Stimulated activated CD4-positive, alpha-beta T cell treated with anti-CD3 and anti-CD28 coated beads, TNF-alpha, amount 100 ng/mL, for 48 hours (primary cell): ENCODE measurements at places on chromosomes 13 and 19.

DNA sequence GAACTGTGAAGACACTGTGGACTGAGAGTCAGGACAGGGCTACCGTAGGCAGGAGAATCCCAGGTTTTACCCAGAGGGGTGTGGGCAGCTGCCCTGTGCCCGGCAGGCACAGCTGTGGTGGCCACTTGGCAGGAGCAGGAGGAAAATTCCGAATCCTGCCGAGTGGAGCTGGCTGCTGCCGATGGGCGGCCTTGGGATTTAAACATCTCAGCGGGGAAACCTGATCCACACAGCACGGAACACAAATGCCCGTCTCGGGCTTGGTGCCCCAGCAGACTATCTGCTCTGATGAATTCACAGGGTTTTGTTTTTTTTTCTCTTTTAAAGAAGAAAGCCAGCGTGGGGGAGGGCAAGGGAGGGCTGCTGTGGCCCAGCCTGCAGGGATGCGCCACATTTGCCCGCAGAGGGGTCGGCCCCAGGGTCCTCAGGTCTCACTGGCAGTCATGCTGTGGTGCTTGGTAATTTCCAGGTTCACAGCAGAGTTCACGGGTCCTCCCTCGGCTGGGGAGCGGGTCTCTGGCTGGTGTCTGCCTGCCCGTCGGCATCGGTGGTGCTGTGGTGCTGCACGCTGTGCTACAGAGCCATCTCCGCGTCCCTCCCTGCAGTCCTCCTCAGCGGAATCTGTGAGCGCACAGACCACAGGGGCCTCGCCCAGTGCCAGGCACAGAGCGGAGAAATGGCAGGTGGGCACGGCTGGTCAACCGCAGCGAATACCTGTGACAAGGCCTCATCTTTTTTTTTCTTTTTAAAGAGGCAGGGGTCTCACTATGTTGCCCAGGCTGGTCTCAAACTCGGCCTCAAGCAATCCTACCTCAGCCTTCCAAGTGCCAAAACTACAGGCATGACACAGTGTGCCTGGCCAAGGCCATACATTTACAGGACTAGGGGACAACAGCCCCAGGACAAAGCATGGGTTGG, 28.1 kb downstream of the MPND start:
- DNase-seq, result no peak

- DNase-seq, result no peak
Measured at GRCh38 chr19:6242677-6243076, 37.1 kb downstream of the MLLT1 start.

DNA sequence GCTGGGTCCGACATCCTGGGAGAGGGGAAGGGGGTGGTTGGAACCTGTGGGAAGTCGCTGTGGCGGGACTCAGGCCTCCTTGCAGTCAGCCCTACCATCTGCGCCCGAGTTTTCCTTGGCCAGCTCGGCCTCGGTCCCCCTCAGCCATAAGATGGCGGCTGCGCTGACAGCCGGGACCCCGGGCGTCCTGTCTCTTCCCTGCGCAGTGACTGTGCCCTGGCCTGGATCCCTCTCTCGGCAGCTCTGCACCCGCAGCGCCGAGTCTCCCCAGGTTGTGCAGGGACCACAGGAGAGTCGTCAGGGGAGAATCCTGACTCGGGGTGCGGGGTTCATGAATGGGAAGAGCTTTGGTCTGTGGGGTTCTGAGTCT, 345 bp downstream of the ZNF257 start:
- no peak for DNase-seq

- DNase-seq, result no peak
Measured at GRCh38 chr13:108963846-108964600, 334.6 kb downstream of the MYO16 start.

GRCh38 chr13:36887758-36888521, 32.1 kb downstream of the SMAD9 start:
- no peak for DNase-seq

DNA sequence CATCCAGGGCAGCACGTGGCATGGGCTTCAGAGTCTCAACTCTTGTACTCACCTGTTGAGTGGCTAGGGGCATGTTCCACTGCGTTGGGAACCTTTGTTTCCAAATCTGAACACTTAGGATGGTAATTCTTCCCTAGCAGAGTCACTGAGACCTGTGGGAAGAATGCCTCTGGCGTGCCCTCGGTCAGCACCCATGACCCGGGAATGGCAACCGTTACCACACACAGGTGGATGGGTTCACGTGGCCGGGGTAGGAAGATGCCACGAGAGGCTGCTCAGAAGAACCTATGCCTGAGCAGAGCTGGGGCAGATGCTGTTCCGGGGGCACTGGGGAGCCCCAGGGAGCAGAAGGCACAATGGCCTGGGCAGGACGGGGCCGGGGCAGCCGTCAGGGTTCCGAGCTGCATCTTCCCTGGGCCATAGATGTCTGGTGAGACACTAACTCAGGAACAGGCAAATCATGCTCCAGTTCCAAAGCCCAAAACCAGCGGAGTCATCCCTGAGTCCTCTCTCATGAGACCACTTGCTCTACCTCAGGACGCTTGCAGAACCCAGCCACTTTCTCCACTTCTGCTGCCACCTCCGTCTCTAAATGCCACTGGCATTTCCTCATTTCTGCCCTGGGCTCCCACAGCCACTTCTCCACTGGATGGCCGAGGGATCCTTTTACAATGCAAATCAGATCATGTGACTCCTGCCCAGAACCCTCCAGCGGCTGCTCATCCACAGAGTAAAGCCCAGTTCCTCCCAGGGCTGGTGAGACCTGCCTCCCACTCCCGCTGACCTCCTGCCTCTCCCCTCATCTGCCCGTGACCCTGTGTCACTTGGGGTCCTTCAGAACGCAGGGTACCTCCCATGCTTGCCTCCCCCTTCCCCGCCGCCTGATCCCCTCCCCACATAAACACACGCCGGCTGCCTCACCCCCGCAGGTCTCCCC, 36.7 kb downstream of the FAM124A start:
- DNase-seq, result no peak

- peak; percentile 67 for DNase-seq
Measured at GRCh38 chr13:30744056-30744680, 8.8 kb downstream of the ALOX5AP start.

GRCh38 chr13:32932376-32932775, 83.8 kb upstream of the KL start:
- no peak for DNase-seq

DNA sequence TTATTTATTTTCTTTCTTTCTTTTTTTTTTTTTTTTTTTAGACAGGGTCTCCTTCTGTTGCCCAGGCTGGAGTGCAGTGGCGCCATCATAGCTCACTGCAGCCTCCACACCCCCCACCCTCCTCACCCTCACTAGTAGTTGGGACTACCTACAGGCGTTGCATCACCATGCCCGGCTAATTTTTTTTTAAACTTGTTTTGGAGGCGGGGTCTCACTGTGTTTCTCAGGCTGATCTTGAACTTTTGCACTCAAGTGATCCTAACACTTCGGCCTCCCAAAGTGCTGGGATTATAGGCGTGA, 33.6 kb downstream of the GJA3 start:
- no peak for DNase-seq

- DNase-seq, result no peak
Measured at GRCh38 chr13:30523211-30523610, 57.5 kb upstream of the HMGB1 start.

- no peak for DNase-seq
Measured at GRCh38 chr19:52981329-52981728, 18.6 kb upstream of the ZNF816 start.

DNA sequence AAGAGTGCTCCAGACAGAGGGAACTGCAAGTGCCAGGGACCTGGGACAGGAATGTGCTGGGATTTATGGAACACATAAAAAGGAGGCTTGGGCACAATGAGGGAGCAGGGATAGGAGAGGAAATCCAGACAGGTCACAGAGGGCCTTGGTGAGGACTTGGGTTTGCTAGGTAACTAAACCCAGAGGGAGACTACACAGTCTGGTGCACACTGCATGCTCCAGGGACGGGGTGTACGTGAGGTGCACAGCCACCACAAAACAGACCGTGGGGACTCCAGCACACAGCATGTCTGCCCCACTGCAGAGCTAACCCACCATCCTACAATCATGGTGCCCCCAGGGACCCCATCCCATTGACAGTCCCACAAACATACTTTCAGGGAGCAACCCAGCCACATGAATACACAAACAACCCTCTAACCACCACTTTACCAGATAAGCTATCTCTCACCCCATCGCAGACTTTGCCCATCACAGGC, 5.5 kb upstream of the ZFP36 start:
- no peak for DNase-seq

DNA sequence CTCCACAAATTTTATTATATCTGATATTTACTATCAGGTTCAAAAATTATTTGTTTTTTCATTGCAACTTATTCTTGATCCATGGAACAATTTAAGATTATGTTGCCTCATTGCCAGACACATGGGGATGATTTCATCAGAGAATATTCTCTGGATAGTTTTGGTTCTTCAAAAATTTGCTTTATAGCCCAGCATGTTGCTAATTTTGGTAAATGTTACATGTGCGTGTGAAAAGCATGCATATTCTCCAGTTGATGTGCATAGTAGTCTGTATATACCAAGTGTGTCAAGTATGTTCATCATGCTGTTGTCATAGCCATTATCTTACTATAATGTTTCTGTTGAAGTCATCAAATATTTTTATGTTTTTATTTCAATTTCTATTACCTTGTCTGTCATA, 122.3 kb downstream of the RFC3 start:
- DNase-seq, result no peak

- DNase-seq, result no peak
Measured at GRCh38 chr19:14889994-14890642, 4.2 kb upstream of the OR7A17 start.

DNA sequence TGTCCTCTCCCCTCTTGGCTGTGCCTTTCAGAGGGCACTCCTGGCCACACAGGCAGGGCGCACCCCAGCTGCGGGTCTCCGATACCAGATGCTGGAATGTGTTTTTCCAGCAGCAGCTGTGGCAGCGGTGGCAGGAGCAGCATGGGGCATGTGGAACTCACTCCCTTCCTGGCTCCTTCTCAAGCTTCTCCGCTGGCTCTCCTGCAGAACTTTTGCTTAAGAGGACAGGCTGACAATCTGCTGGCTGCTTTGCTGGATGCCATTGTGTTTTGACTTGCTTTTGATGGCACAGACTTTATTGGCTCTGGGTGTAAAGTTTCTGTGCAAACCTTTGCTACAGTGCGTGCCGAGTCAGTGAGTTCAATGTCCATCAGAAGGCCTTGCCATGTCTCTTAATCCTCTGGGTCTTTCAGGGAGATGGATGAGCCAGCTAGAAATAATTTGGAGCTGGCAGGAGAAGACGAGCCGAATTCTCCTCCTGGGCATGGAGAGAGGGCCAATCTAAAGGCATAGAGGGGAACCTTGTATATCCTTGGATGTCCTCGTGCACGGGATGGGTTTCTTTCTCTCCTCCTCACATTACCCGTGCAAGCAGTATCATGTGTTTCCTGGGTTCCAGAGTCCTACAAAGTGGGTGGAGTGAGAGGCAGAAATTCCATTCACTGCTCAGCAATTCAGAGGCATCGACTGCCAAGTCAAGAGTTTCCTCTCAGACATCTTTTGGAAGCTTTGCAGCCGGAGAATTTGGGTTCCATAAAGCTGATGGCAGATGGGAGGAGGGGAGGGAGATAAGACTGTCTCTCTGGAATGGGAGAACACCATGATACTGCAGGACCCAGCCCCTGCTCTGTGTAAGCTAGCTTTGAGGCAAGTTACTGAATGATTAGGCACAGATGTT, 231.2 kb downstream of the FGF9 start:
- DNase-seq, result no peak

DNA sequence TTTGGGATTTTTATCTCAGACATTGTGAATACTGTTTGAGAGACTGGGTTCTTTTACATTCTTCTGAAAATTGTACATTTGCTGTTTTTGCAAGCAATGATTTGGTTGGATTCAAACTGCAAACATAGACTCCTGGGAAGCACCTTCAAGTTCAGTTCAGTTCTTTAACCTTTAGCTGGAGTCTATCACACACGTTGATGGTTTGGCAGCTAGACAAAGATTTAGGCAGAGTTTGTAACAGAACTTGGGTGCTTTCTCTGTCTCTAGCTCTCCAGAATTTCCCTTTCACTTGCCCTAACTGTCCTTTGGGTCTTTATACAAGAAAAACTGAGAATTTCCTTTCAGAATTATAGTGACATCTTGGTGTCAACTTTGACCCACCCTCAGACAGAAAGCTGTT, 556.6 kb downstream of the DIAPH3 start:
- DNase-seq, result no peak

- no peak for DNase-seq
Measured at GRCh38 chr13:68982961-68983619, 1124.5 kb upstream of the ATXN8OS start.

GRCh38 chr13:78659450-78659730, 435 bp upstream of the OBI1 start:
- no peak for DNase-seq

GRCh38 chr19:12773571-12773970, 1.8 kb downstream of the HOOK2 start:
- DNase-seq, result no peak

DNA sequence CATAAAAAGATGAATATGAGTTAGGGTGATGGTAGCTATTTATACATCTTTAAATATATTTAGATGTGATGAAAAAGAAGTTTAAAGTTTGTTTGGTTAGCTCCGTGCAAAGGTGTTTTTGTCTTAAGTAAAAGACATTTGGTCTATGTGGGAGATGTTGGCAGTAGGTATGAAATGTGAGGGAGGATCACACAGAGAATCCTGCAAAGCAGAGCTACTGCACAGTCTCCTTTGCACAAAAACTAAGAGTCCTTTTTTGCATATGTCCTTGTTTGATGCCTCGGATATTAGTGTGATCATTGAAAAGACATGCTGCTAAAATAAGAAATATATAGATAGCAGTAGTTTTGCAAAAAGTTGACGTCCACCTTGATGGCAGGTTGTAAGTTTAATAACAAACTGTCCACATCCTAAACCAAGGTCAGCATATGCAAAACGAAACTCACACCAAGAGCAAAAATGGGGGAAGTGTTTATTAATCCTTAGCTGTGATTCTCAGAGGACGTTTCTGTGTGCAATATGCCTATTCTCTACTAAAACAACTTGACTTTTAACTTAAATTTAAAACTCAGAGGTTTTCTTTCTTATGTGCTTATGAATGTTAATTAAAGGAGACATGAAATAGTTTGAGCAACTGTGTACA, 870.1 kb downstream of the PCDH9 start:
- no peak for DNase-seq

DNA sequence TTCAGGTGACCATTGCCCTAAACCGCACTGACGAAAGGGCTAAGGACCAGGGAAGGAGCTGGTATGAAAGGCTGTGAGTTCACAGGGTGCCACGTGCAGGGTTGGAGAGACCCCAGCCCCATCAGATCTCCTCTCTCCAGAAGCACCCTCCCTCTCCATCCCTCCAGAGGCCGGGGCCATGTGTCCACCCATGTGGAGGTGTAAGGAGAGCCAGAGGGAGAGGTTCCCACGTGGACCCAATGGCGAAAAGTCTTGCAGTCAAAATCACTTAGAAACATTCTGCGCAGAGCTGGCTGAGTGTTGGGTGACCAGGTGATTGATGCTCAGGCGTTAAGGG, 168.3 kb downstream of the COL4A1 start:
- no peak for DNase-seq
